Mammary epithelial cell (primary cell): ENCODE measurements at places on chromosomes 5 and 9. TPM values are rescaled to one million over a fixed set of nuclear protein-coding genes. Genes with fewer than 3 reads are reported as not detected.

Gene NRG2
- 1.9 TPM for polyA plus RNA-seq

Gene SNCB
- 0.42 TPM for polyA plus RNA-seq

Gene GRIA1
- polyA plus RNA-seq, result not detected

Gene ZNF367
- 4.2 TPM for polyA plus RNA-seq

Gene ANKRD18A
- 1.9 TPM for polyA plus RNA-seq

Gene SARDH
- polyA plus RNA-seq, result 0.28 TPM

Gene PCDHAC2
- polyA plus RNA-seq, result 5.4 TPM

Gene C5orf52
- polyA plus RNA-seq, result not detected

Gene GARIN3
- not detected for polyA plus RNA-seq

Gene DEPDC1B
- 19.6 TPM for polyA plus RNA-seq

DNA sequence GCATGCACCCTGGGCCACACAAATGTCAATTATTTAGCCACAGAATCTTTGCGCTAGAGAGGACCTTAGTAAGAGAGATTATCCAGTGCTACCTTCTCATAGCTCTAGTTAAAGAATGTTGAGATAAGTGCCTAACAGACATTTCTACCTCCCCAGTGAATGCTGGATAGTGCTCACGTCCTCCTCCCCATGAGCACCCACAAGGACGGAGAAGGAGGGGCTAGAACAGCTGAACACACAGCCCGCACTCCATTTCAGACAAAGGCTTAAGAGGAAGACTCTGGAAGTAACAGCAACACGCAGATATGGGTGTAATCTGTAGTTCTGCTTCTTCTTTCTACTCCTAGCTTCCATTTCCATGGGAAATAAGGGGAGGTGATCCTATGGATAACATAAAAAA is 120.5 kb downstream of the FEM1C start:
- no peak for DNase-seq

- no peak for DNase-seq
Measured at GRCh38 chr5:112312295-112313275, 106.5 kb downstream of the EPB41L4A start.

- no peak for DNase-seq
Measured at GRCh38 chr5:56327809-56328208, 94.7 kb upstream of the ANKRD55 start.

- no peak for DNase-seq
Measured at GRCh38 chr5:74009502-74009901, 383.5 kb downstream of the ARHGEF28 start.

GRCh38 chr5:173823721-173824567 is 64.2 kb upstream of the CPEB4 start:
- peak; percentile 83 for DNase-seq

DNA sequence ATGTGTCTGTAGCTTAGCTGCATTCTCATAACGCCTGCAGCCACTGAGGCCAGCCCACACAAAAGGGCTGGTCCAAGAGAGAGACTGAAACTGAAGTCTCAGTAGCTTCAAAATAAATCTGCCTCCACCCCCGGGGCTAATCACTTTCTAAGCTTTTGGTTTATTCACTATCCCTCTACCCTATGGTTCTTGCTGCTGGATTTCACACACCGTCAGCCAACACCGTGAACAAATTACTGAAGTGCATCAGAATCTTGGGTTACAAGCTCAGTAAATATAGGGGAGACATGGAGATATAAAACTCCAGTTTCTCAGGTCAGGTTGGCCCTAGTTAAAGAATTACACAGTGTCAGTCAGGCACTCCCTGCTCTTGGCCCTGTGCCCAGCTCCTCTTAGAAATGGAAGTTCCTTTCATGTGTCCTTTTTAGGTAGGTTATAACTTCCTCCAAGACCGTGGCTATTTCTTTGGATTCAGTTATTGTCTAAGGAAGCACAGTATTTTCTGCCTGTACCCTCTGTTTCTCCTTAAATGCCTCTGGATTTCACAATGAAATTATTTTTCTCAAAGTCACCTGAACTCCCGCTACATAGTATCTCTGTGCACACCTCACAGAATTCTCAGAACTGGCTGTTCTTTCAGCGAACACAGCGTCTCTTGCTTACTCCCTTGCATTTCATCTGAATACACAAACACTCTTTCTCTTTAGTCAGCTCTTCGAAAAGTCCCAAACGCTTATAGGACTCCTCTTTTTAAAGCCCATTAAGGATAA is 112.5 kb downstream of the FAM174A start:
- peak; percentile 39 for DNase-seq

GRCh38 chr5:6767481-6768063 is 54.3 kb downstream of the TENT4A start:
- peak; percentile 20 for DNase-seq

- DNase-seq, result peak; percentile 96
Measured at GRCh38 chr9:111957856-111958631, 61.4 kb downstream of the UGCG start.

GRCh38 chr5:156893517-156893916 is 43.4 kb downstream of the PPP1R2B start:
- DNase-seq, result no peak

GRCh38 chr5:169706758-169707450 is 69.8 kb downstream of the DOCK2 start:
- peak; percentile 48 for DNase-seq

DNA sequence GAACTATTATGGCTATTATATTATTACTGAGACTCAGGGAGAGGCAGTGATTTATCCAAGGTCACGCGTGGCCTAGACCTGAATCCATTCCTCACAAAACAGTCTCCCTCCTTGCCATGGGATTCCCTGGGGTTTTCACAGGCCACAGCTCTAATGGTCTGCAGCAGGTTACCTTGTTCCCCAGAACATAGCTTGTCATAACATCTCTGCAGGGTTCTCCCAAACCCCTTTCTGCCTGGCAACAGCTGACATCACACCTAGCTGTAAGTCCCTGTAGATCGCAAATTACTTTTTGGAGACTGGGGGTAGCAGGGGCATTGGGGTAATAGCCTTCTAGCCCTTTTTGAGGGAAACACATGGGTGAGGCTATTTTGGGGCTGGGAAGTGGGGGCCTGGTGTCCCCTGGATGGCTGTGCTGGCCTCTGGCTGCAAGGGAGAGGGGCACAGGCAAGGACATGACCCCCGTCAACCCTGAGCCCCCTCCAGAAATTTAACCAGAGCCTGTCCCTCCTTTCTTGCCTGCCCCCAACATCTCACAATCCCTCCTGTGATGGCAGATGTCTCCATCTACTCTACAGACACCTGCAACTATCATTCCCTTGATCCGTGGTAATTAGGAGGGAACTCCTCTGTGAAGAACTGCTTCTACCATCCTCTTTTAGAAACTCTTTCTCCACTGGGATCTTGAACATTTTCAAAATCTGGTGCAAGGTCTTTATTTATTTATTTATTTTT is 1.3 kb downstream of the CD74 start:
- DNase-seq, result no peak

DNA sequence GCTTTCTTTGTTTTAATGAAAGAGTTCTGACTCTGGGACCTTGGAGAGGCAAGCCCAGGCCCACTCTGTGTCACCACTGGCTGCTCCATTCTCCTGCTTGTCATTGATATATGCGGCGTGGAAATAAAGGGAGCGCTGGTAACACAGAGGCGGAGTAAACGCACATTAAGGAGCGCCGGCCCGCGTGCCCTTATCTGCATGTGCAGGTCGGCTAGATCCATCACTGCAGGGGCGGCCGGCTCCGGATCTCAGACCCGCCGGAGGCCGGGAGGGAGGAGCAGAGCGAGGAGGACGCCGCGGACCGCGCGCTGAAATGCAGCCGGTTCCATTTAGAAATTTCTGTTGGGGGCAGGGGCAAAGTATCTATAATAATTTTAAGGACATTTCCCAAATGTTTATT is 70.8 kb downstream of the MRPL36 start:
- DNase-seq, result no peak

DNA sequence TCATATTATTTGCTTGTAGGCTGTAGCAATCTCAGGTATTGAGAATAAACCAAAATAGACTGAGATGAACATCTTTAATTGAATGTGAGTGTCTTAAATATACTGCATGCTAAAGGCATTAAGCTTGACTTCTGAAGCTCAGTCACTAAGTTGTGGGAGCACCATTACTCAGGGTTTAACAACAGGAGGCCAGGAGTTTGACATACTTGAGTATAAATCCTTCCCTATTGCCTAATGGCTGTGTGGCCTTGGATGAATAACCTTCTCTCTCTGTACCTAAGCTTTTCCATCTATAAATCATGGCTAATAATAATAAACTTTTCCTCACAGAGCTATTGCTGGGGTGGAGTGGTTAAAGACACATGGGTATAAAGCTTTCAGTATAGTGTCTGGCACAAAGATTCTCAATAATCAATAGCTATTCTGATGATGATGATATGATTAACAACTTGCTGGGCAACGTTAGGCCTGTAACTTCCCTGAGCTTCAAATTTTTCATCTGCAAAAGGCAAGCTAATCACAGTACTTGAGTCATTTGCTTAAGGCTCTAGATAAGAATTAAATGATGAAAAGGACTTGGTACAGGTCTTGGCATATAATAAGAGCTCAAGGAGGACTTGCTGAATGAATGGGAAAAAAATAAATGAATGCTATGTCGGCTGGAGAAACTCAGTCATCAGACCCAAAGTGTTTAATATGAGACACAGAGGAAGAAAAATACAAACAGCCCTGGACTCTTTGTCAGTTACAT is 174.0 kb upstream of the IL12B start:
- no peak for DNase-seq

DNA sequence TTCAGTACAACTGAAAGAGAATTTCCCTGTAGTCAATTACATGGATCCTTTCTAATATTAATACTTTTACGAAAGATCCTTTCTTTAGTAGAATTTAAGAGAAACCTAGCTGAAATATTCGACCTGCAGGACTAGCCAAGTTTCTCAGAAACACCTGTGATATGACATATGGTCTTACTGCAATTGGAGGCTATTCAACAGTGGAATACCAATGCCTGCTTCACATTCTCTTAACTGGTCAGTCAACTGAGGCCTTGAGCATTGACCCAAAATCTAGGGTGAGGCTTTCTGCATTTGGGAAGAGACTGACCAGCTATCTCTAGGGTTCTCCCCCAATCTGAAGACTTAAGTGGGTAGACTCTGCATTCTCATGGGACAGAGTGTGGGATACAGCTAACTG is 12.3 kb downstream of the UBE2QL1 start:
- no peak for DNase-seq

DNA sequence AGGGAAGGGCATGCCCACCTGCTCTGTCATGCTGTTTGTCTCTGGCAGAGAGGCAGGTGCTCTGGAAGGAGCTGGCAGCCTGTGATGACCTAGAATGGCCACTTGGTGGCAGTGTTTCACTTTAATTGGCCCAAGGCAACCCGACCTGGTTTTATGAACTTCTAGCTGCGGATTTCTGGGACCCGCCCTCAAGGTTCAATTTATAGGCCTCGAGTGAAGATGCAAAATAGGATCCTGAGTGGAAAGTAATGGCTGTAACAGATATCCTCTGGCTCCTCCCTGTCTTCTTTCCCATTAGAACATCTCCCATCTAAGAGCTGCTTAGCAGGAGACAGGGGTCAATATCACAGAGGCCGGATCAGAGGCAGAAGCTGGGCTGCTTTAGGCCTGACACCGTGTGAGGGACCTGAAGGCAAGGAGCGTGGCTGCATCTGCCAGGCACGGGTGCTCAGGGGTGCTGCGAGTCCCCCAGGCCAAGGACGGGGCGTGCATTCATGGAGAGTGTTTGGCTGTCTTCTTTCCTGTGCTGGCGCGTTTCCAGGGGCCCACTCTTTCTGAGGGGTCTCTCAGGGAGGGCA is 56.7 kb upstream of the SLC28A3 start:
- DNase-seq, result peak; percentile 43
